NCI-H2107 (cell line): ENCODE measurements at places on chromosomes 5 and 9.

GRCh38 chr5:67378256-67378655, 181.7 kb upstream of the CD180 start:
- DNase-seq: no peak

DNA sequence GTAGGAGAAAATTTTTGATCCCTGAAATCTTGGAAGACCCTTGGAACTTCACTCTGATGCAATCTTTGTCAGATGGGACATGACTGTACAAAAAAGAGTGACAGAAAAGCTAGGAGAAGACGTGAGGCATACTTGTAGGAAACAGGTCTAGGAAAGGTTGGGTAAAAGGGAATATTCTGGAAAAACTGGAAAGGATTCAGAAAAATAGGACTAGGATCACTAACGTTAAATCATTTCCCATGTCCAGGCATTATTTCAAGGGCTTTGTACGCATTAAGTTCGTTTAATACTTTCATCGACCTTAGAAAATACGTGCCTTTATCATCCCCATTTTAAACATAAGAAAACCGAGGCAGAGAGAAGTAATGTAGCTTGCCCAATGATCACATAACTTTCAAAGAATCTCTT, 2.9 kb downstream of the ALDH1A1 start:
- no peak for DNase-seq

GRCh38 chr5:78958672-78959445, 26.3 kb downstream of the ARSB start:
- no peak for DNase-seq

DNA sequence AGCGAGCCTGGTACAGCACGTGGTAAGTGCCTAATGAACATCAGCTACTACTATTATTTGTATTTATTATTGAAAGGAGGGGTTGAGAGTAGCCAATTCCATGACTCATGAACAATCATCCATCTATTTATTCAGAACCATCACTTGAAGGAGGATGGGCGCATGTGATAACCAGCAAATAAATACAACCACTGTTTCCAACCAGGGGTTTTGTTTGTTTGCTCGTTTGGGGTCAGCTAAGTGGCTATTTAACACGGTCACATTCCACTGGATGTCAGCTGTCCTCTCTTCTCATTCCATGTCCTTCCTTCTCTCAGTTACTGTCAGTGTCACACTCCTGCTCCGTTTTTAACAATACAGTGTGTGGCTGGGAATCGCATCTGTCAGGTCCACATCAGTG, 8.6 kb downstream of the RAPGEF1 start:
- DNase-seq: no peak

DNA sequence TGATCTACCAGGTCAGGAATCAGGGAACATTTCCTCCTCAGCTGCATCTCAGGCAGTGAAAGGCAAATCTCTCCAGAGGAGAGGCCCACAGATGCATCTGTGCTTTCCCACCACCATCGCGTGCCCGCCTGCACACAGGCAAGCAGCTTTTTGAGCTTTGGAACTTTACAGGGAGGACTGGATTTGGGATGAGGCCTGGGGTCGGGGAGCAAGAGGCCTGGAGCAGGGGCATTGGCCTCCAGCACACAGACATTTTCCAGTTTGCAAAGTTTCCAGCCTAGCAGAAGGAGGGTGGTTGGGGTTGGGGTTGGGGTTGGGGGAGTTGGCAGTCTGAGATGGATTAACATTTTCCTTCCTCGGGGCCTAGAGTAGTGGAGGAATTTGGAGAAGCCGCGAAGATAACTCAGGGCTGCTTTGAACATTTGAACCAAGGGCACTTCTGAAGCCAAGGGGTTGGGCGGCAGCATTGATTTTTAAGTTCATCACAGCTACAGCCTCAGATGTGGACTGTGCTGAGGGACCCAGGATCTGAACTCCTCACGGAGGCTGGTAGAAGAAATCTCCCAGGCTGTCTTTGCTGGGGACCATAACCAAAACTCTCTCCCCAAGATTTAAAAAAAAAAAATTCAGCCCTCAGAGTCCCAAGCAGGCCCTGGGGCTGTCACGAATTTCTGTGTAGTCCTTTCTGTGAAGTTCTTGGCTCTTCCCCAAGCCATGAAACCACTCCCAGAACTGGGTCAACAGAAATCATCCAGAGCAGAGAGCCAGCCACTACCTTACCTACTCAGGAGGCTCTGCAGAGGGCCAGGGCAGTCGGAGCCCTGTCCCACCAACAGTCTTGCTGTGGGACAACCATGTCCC, 25.6 kb downstream of the C5orf15 start:
- DNase-seq: no peak

GRCh38 chr9:127873223-127873691, 4.2 kb downstream of the AK1 start:
- no peak for DNase-seq

- DNase-seq: no peak
Measured at GRCh38 chr5:91712718-91713117, 329.6 kb upstream of the ARRDC3 start.
